ENCODE measurements at places on chromosomes 3 and 15. TPM values are rescaled to one million over a fixed set of nuclear protein-coding genes. Genes with fewer than 3 reads are reported as not detected.

- no peak overlapping the region for H3K27ac ChIP-seq
- peaks cover 5% of the 10 kb centered on the region for H3K4me1 ChIP-seq
These were observed 189.1 kb downstream of the GOLGA6L6 start for GRCh38 chr15:20352241-20353200.

DNA sequence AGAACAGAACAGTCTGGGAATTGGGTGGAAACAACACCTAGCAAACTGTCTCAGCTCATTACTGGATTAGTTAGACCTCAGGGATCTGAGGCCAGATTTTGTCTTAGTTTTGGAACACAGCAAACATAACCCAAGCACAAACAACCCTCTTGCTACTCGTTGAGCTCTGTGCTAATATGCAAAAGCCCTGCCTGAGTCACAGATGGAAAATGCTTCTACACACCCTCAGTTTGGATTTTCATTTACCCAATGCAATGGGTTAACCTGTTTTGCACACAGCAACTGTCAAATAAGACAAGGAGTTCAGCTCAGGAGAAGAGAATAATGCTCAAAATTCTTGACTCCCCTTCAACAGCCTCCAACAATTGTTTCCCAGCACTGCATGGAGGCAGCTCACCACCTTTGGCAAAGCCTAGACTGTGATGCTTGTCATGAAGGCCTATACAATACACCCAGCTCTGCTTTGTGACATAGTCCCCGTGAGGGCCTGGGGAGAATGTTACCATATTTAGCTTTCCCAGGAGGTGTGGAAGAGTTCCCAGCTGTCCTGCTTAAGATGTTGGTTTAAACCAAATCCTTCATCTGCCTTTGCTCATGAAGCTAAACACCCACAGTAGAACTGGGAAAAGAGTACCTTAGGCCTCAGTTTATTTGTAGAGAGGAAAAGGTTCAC lies 68.9 kb upstream of the MNS1 start:
- H3K27me3 ChIP-seq, result no peaks in the 10 kb centered on the region
- no peak overlapping the region for H3K27ac ChIP-seq
- no peak overlapping the region for H3K4me3 ChIP-seq
- H3K4me1 ChIP-seq, result no peaks in the 10 kb centered on the region
- H3K36me3 ChIP-seq, result no peaks in the 10 kb centered on the region
- DNase-seq, result no peak

GRCh38 chr3:113890256-113890900 lies 51.8 kb downstream of the GRAMD1C start:
- DNase-seq, result no peak
- H3K27ac ChIP-seq, result no peak overlapping the region
- no peaks in the 10 kb centered on the region for H3K4me1 ChIP-seq
- H3K36me3 ChIP-seq, result no peaks in the 10 kb centered on the region
- no peaks in the 10 kb centered on the region for H3K27me3 ChIP-seq
- no peak overlapping the region for H3K4me3 ChIP-seq

DNA sequence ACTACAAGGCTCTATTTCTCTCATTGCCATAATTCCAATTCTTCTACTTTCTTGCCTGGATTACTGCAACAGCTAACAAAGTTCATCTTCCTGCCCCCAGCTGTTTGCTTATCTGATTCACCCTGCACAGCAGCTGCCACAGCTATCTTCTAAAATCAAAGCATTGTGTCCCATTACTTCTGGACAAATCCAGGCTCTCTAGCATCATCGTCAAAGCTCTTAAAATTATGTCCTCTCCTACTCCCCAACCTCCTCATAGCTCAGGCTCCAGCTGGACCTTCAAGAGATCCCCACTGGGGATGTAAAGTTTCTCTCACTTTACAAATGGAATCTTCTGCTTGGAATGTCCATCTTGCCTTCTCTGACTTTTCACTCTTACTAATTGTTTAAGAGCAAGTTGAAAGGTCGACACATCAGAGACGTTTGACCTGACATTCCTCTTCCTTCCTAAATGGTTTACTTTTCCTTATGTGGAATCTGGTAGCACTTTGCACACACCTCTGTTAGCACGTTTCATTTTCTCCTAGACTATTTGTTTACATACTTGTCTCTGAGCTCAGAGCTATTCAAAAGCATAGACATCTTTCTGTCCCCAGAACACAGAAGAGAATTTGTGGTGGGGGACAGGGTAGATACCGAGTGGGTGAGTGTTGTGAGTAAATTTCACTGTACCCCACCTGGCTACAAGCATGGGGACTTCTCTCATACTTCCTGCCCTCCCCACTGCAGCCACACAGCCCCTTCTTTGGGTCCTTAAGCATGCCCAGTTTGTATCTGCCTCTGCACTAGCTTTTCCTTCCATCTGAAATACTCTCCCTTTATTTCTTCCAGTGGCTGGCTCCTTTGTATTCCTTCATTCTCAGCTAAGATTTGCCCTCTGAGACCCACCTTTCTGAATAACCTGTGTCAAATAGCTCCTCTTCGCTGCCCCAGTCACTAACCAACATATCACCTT lies 77.9 kb downstream of the SERPINI1 start:
- no peaks in the 10 kb centered on the region for H3K27me3 ChIP-seq
- no peaks in the 10 kb centered on the region for H3K4me1 ChIP-seq
- no peak for DNase-seq
- H3K36me3 ChIP-seq, result no peaks in the 10 kb centered on the region
- no peak overlapping the region for H3K27ac ChIP-seq
- no peak overlapping the region for H3K4me3 ChIP-seq

- H3K4me1 ChIP-seq, result peaks cover 6% of the 10 kb centered on the region
- no peak overlapping the region for H3K27ac ChIP-seq
- H3K27me3 ChIP-seq, result no peaks in the 10 kb centered on the region
- H3K4me3 ChIP-seq, result no peak overlapping the region
- H3K36me3 ChIP-seq, result peaks cover 7% of the 10 kb centered on the region
- DNase-seq, result no peak
These were observed 197.6 kb upstream of the CFAP20DC start for GRCh38 chr3:59247402-59247841.

DNA sequence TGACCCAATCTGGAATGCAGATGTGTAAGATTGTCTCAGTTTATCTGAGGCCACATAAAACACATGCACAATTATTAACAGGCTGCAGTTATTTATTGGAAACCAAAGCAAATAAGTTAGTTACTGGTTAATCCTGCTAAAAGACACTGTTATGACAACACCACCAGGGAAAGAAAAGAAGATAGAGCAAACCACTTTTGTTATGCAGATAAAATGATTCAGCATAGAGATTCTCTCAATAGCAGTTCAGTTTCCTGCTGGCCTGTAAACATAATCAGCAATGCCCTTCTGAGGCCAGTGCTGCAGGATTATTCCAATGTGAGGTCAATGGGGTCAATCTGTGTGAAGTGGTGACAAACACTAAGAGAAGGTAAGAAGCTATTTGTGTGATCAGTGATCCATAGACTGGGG lies 244.4 kb downstream of the ZBTB20 start:
- DNase-seq, result no peak
- no peaks in the 10 kb centered on the region for H3K27me3 ChIP-seq
- H3K4me1 ChIP-seq, result peaks cover 20% of the 10 kb centered on the region
- no peaks in the 10 kb centered on the region for H3K36me3 ChIP-seq

GRCh38 chr3:26406636-26407035 lies 215.9 kb upstream of the LRRC3B start:
- no peak overlapping the region for H3K4me3 ChIP-seq
- H3K4me1 ChIP-seq, result no peaks in the 10 kb centered on the region
- H3K36me3 ChIP-seq, result no peaks in the 10 kb centered on the region
- no peaks in the 10 kb centered on the region for H3K27me3 ChIP-seq
- DNase-seq, result no peak
- no peak overlapping the region for H3K27ac ChIP-seq

DNA sequence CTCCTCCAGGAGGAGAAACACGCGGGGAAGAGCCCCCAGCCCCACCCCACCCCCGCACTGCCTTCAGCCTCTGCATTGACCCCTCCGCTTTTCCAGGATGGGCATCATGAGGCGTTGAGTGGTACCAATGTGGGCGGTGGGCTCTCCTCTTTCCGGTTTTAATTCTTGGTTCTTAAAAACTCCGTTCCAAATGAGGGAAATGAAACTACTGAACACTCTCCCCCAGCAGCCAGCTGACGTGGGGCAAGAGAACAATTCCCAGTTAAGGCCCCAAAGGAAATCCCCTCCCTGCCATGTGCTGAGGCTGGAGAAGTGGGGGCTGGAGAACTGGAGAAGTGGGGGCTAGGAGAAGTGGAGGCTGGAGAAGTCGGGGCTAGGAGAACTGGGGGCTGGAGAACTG lies 5.3 kb upstream of the NRROS start:
- no peaks in the 10 kb centered on the region for H3K27me3 ChIP-seq
- DNase-seq, result no peak
- no peak overlapping the region for H3K4me3 ChIP-seq
- peaks cover 4% of the 10 kb centered on the region for H3K36me3 ChIP-seq

DNA sequence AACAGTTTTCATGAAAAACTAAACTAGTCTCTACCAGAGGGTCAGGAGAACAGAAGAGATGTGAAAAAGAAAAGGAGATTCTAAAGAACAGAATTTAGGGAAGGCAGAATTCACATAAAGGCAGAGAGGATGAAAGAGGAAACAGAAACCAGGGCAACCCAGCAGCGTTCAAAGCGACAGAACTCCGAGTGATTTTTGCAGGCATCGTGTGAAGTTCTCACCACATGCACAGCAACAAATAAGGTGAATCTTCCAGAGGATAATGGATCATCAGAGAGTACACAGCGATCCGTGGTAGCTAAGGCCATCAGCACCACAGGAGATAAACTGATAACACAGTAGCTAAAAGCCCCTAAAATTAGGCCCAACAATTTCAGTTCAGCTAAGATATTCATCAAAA lies 250.8 kb upstream of the THBS1 start:
- no peak overlapping the region for H3K4me3 ChIP-seq
- H3K27ac ChIP-seq, result no peak overlapping the region
- no peaks in the 10 kb centered on the region for H3K36me3 ChIP-seq
- no peak for DNase-seq
- H3K4me1 ChIP-seq, result no peaks in the 10 kb centered on the region

- H3K4me1 ChIP-seq, result peaks cover 37% of the 10 kb centered on the region
- no peak overlapping the region for H3K4me3 ChIP-seq
- no peaks in the 10 kb centered on the region for H3K36me3 ChIP-seq
- peak overlapping the region; percentile 24 for H3K27ac ChIP-seq
These were observed 13.6 kb downstream of the ARF4 start for GRCh38 chr3:57583544-57583943.

DNA sequence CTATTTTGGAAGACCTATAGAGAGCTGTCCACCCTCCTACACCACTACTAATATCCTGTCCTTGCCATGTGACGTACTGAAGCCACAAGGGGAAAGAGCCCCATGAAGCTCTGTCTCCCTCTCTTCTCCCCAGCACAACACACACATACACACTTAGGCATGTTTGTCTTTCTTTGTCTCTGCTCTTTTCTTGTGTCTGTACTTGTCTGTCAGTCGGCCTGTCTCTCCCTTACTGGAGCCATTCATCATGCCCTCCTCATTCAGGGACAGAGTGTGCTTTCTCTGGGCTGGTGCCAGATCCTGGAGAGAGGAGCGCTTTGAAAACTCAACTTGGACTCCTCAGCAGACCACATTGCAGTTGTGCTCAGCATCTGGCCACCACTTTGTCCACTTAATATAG lies 47.6 kb downstream of the PSMD6 start:
- no peaks in the 10 kb centered on the region for H3K27me3 ChIP-seq
- peak overlapping the region; percentile 53 for H3K27ac ChIP-seq
- no peak overlapping the region for H3K4me3 ChIP-seq

DNA sequence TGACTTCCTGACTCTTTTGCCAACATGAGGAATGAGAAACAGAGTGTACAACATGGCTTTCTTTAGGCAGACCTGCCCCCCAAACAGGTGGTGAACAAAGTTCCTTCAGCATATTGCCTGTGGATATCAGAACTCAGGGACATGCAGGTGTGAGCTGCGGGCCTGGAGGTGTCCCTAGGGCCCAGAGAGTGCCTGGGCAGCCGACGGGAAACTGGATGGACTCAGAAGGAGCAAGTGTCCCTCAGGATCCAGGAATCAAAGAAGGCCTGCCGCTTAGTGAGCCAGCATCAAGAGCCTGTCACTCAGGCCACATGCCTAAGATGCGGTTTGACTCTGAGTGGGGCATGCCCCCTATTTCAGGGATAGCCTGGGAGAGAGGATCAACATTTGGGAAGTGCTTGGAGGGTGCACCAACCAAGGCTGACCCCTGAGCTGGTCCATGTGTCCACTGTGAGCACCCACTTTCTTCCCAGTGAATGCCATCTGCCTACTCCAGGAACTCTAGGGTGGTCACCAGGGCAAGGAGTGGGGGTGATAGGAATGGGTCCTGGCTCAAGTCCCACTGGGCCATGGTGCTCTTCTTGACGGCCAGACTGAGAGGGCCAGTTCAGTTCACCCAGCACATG lies 16.1 kb upstream of the POLR2M start:
- no peak overlapping the region for H3K27ac ChIP-seq
- no peaks in the 10 kb centered on the region for H3K4me1 ChIP-seq
- no peaks in the 10 kb centered on the region for H3K36me3 ChIP-seq

Gene MEIS2
- not detected for total RNA-seq

GRCh38 chr3:17387108-17387507 lies 355.3 kb downstream of the TBC1D5 start:
- H3K4me1 ChIP-seq, result no peaks in the 10 kb centered on the region
- H3K4me3 ChIP-seq, result no peak overlapping the region
- DNase-seq, result no peak
- no peaks in the 10 kb centered on the region for H3K36me3 ChIP-seq
- no peak overlapping the region for H3K27ac ChIP-seq

GRCh38 chr3:192930577-192930976 lies 12.9 kb upstream of the MB21D2 start:
- DNase-seq, result no peak
- H3K27me3 ChIP-seq, result no peaks in the 10 kb centered on the region
- H3K4me3 ChIP-seq, result no peak overlapping the region
- H3K27ac ChIP-seq, result no peak overlapping the region
- H3K36me3 ChIP-seq, result no peaks in the 10 kb centered on the region

Gene ZNF80
- total RNA-seq, result 0.53 TPM

Gene ATP10A
- 21.9 TPM for total RNA-seq

GRCh38 chr3:134060561-134061385 lies 31.0 kb upstream of the SLCO2A1 start:
- no peak for DNase-seq
- peaks cover 17% of the 10 kb centered on the region for H3K27me3 ChIP-seq
- H3K4me1 ChIP-seq, result peaks cover 4% of the 10 kb centered on the region
- H3K27ac ChIP-seq, result no peak overlapping the region

GRCh38 chr15:90838139-90838538 lies 30.2 kb upstream of the FURIN start:
- H3K36me3 ChIP-seq, result peaks cover 14% of the 10 kb centered on the region
- peak overlapping the region; percentile 81 for H3K4me3 ChIP-seq
- no peaks in the 10 kb centered on the region for H3K27me3 ChIP-seq

All from activated T-cell treated with anti-CD3 and anti-CD28 coated beads, Interleukin-2, amount 50 U/mL, for 72 hours (primary cell).